CD14-positive monocyte (primary cell): ENCODE measurements at places on chromosomes 1 and 21.

DNA sequence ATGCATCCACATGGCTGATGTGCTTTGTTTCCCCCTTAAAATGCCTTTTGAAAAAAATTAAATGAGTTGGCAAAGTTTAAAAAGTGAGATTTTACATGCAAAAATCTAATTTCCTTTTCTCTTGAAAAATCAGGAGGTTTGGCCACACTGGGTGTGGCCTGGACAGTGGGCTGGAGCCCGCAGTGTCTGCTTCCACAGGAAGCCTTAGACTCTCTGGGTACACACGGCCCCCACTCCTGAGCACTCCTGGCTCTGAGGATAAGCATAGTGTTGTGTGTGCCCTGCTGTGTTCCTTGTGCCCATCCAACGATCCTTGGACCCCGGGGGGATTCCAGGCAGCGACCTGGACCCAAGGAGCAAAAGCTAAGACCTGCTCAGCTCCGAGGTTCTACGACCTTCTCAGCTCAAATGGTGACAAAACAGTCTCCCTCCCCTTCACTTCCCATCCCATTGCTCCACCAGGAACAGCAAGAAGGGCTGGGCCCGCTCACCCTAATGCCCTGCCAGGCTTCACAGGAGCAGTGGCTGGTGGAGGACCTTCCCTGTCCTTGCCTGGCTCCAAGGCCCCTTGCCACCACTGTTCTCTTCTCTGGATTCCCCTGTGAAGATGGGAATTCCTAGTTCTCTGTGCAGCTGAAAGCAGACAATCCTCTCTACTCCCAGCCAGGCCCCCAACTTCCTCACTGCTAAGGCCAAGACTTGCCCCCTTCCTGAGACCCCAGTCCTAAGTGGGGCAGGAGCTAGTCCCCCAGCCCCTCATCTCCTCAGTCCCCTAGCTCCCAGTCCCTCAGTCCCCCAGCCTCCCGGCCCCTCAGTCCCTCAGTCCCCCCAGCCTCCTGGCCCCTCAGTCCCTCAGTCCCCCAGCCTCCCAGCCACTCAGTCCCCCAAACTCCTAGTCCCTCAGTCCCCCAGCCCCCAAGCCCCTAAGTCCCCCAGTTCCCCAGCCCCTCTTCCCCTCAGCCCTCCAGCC is 395.8 kb downstream of the PTPRU start:
- no peak for DNase-seq

DNA sequence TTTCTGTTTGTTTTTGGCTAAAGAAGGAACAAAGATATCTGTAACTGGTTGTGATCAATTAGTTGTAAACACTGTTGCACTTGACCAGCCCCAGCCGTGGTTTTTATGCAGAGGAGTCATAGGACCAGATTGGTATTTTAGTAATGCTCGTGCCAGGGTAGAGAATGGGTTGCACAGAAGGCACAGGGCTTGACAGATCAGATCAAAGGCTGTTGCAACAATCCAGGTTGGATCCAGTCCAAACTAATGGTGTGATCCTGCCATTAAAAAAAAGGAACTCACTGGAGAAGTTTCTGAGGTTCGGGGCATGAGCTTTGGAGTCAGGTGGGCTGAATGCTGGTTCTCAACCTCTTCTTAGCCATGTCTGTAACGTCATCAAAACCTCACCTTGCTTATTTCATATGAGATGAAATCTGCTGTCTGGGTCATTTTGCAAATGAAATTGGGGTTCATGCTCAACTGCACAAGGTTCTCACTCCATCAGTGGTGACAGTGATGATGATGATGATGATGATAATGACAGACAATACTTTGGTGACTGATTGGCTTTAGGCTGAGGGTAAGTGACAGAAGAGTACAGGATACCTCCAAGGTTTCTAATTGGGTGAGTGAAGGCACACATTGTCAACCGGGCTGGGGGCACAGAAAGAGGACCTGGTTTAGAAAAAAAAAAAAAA is 43.1 kb downstream of the ZNF281 start:
- DNase-seq: peak; percentile 79

DNA sequence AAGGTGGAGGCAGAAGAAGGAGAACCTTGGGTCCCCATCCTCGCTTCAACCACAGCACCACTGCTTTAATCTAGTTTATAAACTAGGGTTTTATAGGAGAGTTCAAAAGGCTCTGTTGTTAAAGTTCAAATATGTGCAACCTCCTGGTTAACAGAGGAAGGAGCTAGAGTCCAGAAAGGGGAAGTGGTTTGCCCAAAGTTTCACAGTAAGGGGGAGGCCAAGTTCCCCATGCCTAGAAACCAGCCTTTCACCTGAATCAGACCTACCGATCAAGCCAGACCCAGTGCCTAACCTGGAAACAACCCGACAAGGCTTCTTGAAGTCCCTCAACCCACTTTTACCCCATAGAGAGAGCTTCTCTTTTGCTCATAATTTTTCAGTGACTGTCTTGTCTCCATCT is 106.5 kb downstream of the PLPP3 start:
- peak; percentile 73 for DNase-seq

DNA sequence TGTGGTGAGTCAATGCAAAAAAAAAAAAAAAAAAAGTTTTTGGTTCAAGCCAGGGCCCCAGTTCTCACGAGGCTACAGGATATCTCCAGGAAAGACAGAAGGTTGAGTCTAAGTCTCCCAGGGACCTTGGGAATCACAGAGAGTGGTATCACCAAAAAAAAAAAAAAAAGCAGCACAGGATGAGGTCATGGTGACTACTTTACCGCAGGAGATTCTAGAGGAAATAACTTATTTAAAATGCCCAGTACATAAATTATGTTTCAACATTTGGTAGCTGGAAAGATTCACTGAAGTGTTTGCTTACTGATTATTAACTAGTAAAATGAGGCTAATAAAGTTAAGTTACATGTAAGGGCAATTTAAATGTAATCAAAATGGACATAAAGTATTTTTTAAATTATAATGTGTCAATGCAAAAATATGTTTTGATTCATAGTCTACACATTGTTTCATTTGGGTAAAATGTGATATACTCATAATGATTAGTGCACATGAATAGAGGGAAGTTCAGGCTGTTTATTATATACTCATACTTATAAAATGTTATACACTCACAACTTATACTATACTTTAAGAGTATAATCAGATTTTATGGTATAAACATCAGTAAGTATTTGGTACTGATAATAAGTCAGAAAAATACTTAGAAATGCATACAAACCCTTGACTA is 84.1 kb downstream of the PLPPR5 start:
- DNase-seq: no peak

DNA sequence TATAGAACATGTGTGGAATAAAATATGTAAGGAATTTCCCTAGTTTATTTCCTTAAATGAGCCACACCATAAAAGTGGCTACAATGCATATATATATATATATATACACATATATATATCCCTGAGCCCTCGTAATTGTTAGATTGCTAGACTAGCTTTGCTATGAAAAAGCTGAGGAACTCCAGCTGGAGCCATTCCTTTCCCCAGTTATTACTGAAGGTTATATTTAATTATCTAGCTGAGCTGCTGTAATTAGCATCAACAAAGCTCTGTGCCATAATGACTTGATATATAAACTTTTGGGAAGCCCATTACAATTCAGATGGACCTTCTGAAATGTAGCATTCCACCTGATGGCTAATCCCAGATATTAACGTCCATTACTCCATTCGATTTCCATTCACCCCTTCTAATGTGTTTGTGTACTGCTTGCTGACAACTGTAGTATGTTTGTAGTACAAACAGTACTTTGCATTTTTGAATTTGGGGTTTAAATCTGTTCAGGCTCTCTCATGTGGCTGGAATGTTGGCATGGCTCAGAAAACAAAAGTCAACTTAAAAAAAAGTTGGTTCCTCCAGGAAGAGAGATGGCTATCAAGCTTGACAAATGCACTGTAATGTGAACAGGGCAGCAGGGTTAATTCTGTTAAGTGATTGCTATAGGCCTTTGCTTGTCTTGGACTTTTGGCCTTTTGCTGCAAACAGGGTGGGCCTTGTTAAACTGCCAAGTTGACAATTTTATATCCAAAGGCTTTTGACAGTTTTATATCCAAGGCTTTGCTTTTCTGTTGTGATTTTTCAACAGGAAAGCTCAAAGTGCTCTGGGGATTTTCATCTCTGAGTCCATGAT is 170.0 kb downstream of the LTN1 start:
- no peak for DNase-seq

DNA sequence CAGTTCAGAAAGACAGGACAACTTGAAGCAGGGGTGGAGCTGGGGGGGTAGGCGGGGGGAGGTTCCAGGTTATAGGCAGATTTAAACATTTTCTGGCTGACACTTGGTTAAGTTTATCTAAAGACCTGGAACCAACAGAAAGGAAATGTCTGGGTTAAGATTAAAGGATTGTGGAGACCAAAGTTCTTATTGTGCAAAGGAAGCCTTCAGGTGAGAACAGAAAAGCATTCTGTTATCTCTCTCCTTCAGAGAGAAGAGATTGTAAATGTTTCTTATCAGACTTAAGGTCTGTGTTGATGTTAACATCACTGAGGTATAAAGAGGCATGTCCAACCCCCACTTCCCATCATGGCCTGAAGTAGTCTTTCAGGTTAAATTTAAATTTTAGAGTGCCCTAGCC is 3.7 kb upstream of the ACADM start:
- DNase-seq: no peak

- no peak for DNase-seq
Measured at GRCh38 chr1:111200802-111201161, 336 bp upstream of the DENND2D start.

DNA sequence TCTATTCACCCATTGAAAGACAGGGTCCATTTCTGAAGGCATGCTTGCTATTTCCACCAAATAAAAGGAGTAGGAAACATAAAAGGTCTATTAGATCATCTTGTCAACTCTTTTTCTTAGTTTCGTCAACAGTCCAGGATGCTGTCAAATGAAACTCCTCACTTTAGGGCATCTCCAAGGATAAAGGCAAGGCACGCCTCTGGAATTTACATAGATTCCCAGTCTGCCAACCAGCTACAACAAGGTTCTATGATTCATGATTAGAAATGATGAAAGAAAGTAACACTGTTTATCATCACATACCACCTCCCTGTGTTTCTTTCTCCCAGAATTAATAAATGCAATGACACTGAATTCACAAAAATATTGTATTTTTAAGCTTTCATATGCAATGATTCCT is 636.3 kb downstream of the LTN1 start:
- no peak for DNase-seq

DNA sequence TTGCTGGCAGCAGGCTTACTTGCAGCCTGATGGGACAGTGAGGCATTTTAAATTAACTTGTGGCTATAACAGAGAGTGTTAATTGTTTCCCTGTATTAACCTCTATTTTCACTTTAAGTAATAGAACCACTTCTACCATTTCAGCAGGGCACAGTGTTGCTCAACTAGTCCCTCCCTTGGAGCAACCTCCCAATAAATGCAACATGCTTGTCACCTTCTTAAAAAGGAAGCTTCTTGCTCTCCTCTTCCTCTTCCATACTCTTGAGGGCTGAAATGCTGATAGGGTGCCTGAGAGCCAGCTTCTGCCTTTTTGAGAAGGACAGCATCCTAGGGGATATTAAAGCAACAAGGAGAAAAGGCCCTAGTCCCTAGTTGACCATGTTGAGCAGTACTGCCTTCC is 52.1 kb downstream of the C4BPA start:
- DNase-seq: peak; percentile 70

DNA sequence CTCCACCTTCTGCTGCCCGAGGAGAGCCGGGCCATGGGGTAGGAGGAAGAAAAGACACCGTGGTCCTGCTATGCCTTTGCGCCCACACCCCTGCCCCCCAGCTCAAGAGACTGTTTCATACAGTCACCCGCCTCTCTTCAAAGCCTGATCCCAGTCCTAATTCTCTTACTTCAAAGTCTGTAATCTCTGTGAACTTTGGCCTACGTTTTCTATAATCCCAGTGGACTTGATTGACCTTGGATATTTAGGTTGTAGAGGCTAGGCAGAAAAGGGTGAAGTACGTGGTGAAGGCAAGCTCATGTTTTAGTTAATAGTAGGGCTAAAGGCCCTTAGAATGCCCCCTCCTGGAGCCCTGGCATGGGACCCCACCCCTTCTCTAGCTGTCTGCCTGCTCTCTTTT is 28.4 kb downstream of the VPS13D start:
- DNase-seq: no peak

DNA sequence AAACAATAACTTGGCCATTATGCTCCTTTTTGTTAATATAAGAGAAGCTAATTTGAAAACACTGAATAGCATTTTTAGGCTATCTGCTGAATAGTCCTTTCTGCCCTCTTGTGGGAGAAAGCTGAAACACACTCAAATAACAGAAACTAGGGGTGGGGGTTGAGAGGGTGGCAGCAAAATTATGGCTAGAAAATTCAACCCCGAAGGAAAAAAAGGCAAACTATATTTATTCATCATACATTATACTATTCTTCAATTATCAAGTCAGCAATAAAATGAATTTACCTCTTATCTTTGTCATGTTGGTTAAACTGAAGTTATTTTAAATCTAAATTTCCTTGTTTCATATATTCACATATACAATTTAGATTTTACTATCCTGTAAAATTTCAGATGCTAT is 255.9 kb downstream of the FAF1 start:
- no peak for DNase-seq

- DNase-seq: no peak
Measured at GRCh38 chr1:67589519-67590233, 95.3 kb upstream of the GADD45A start.

DNA sequence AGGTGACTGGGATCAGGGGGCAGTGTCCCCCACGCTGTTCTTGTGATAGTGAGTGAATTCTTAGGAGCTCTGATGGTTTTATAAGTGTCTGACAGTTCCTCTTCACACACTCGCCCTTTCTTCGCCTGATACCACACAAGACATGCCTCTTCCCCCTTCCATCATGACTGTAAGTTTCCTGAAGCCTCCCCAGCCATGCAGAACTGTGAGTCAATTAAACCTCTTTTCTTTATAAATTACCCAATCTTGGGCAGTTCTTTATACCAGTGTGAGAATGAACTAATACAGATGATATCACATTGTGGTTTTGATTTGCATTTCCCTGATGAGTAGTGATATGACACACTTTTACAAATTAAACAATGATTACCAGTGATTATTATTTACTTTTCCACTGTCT is 229.9 kb downstream of the AKT3 start:
- no peak for DNase-seq

DNA sequence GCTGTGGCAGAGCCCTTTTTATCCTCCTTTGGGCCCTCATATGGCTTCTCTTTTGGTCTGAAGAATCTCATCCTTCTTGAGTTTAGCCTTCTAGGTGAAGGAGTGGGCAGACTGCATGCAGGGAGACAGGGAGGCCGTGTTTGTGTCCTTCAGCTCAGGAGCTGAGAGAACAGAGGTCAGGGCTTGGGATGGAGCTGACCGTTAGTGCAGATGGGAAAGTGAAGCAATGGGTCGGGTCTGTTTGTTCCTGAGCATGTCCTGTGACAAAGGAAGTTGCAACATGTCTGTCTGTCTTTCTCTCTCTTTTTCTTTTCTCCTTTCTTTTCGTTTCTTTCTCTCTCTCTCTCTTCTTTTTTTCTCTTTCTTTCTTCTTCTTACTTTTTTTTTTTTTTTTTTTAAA is 14.9 kb downstream of the MAPKAPK2 start:
- peak; percentile 57 for DNase-seq
